Stimulated activated CD8-positive, alpha-beta memory T cell treated with anti-CD3 and anti-CD28 coated beads, Interleukin-4, amount 100 ng/mL, for 4 hours (primary cell): ENCODE measurements at places on chromosomes 3 and 15.

- DNase-seq: no peak
Observed at GRCh38 chr3:8491271-8492144, 10.1 kb upstream of the LMCD1 start.

GRCh38 chr3:48899273-48899672 lies 591 bp upstream of the SLC25A20 start:
- DNase-seq: no peak

DNA sequence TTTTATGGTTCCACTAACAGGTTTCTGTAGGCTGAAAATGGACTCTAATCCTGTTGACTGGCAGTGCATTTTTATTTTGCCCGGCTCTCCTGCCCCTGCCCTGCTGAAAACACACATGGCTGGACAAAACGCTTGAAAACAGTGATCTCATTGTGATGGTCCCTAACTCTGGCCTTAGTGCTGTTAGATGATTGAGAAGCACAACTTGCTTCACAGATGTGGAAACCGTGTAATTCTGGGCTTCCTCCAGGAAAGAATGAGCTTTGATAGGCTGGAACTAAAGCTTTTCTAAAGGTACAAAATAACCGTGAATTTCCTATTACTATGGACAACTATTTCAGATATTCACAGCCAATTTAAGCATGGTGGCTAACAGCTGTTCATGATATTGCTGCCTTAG lies 121.4 kb downstream of the VGLL3 start:
- DNase-seq: no peak

GRCh38 chr3:139937674-139938279 lies 2.8 kb downstream of the CLSTN2 start:
- no peak for DNase-seq

GRCh38 chr15:95134431-95135110 lies 903.2 kb downstream of the MCTP2 start:
- no peak for DNase-seq

GRCh38 chr3:30510596-30510995 lies 95.8 kb upstream of the TGFBR2 start:
- DNase-seq: no peak

GRCh38 chr3:156761007-156761406 lies 65.1 kb upstream of the LEKR1 start:
- DNase-seq: no peak

GRCh38 chr15:74042603-74043424 lies 39.5 kb downstream of the GOLGA6A start:
- no peak for DNase-seq

GRCh38 chr15:74982183-74982582 lies 13.2 kb upstream of the SCAMP5 start:
- no peak for DNase-seq

GRCh38 chr3:177424521-177424920 lies 227.2 kb upstream of the TBL1XR1 start:
- DNase-seq: no peak

DNA sequence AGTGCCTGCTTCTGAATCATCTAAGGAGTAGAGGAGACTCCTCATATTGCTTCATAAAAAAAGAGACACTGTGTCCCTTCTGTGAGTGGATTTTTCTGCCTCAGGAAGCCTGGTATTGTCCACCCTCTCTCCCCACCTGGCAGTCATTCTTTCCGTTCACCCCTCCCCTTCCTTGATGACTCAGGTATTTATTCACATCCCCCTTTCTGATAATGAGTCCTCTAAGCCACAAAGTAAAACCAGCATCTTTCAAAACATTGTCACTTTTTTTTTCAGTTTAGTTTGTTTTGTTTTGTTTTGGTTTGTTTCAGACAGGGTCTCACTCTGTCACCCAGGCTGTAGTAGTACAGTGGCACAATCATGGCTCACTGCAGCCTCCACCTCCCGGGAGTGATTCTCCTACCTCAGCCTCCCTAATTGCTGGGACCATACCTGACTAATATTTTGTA lies 65.2 kb upstream of the UBE2E1 start:
- peak; percentile 8 for DNase-seq

DNA sequence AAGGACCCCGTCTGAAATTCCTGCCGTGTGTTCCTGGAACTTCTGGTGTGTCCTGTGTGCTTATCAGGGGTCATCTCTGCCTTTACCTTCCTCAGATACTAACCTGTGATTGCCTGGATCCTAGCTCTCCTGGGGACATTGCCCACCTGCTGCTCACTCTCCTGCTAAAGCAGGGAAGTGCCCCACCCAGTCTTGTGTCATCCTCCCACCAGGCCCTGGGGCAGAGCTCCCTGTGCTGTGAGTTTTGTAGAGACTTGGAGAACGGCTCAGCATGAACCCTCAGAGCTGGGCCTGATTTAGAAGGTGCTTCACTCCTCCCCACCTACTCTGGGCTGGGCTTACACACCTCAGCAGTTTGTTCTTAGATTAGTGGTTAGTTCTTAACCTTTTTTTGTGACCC lies 3.8 kb upstream of the TMEM44 start:
- no peak for DNase-seq

DNA sequence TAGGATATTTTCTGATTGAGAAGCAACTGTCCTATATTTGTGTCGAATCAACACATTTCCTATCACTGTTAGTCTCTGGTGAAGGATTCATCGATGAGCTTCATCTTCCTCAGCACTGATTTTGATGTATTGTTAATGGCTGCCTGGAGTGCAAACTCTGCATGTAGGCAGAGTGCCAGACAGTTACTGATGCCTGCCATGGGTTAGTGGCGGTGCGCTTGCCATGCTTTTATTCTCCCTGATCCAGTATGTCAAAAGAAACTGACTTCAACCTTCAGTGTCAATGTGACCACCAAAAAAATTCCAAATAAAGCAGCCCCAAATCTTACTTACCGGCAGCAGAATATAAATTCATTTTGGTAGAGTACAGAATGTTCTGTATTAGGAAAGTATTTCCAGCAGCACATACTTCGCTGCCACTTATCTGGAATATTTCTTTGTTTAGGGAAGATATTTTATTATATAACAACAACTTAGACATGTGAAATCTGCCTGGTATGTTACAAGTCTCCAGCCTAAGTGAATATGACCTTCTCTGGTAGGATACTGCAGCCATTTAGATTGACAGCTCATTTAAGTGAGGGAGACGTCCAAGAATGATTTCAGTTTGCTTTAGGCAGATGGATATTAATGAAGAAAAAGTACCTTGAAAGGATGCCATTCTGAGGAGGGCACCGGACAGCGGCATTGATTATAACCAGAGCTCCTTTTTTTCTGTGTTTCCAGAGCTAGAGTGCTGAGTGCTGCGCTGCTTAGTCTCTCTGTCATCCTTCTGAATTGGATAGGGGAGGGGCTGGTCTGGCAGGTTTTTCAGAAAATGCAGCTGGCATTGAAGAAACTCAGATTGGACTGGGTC lies 59.9 kb downstream of the ARHGEF26 start:
- no peak for DNase-seq

DNA sequence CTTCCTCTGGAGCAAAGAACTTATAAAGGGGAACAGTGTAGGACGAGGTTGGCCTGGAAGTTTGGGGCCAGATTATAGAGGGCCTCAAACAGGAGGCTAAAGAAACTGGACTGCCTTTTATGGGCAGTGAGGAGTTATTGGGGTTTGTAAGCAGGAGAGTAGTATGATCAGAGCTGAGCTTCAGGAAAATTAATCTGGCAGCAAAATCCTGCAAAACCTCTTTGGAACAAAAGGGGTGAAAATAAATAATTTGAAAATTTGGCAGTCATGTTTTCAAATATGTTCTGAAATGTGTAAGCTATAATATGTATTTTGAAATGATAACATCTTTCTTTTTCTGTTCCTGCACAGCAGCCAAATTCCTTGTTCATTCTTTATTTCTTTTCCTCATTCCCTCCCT lies 164.9 kb downstream of the THSD4 start:
- DNase-seq: no peak

DNA sequence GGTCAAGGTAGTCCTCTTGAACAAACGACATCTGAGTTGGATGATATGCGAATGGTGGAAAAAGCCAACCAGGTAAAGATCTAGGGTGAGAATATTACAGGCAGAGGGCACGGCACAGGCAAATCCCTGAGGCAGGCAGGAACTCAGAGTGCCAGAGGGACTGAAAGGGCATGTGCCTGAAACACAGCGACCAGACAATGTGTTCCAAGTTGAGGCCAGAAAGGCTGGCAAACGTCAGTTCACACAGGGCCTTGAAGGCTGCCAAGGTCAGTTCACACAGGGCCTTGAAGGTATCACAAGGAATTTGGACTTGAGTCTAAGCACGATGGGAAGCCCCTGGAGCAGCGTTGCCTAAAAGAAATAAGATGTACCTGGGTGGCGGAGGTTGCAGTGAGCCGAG lies 20.1 kb downstream of the HES1 start:
- DNase-seq: no peak

GRCh38 chr15:55267401-55268175 lies 22.0 kb downstream of the RAB27A start:
- no peak for DNase-seq

GRCh38 chr3:127077505-127078064 lies 94.7 kb downstream of the PLXNA1 start:
- no peak for DNase-seq

DNA sequence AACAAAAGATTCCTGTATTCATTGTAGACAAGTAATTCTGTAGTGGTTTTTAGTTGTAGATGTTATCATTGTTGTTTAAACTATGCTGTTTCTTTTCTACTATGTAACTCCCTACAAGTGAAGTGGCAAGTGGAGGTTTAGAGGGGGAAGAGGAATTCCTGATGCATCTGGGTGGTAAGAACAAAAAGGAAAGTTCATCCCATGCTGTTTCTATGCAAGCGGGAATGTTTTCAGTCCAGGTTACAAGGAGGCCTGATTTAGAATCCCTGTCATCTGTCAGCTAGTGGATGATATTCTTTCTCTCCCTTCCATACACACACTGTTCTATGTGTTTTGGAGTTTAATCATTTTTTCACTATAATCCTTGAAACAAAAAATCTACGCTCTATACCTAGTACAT lies 67.4 kb downstream of the IMPG2 start:
- no peak for DNase-seq

DNA sequence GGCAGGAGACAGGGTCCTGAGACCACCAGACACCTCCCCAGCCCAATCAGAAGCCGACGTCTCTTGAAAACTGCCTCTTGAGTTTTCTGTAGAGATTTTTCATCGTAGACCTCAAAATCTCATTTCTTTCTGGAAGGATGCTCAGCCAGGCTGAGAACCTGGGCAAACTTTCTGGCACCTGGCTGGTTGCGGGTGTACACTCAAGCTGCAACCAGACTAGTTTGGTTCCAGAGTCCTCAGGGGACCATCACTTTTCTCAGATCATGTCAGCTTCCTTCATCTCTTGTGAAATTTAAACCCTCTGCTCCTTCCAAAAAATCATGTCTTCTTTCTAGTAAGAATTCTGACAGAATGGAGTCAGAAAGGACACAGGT lies 45.1 kb downstream of the CMTM7 start:
- DNase-seq: no peak

- DNase-seq: no peak
Observed at GRCh38 chr15:91109885-91110284, 9.8 kb downstream of the SV2B start.

- DNase-seq: no peak
Observed at GRCh38 chr3:160224256-160224655, 966 bp upstream of the C3orf80 start.

- DNase-seq: no peak
Observed at GRCh38 chr15:69787791-69788190, 309.9 kb downstream of the TLE3 start.

- DNase-seq: no peak
Observed at GRCh38 chr3:66261355-66261754, 40.6 kb downstream of the SLC25A26 start.

- no peak for DNase-seq
Observed at GRCh38 chr3:150725548-150725947, 21.8 kb upstream of the ERICH6 start.
